Epithelial cell of umbilical artery (primary cell): ENCODE measurements at places on chromosomes 16 and 17. TPM values are rescaled to one million over a fixed set of nuclear protein-coding genes. Genes with fewer than 3 reads are reported as not detected.

The TNFRSF17 gene
- total RNA-seq: not detected in 2 replicates

The HOXB13 gene
- total RNA-seq: not detected in 2 replicates

The RPH3AL gene
- 4.6 and 6.8 TPM in 2 replicates for total RNA-seq

The MMP25 gene
- total RNA-seq: under 0.01 TPM in 1 of 2 replicates, not detected in the other

The FAM171A2 gene
- total RNA-seq: 7.0 and 10.4 TPM in 2 replicates

The KANSL1 gene
- total RNA-seq: 71.1 and 104 TPM in 2 replicates

The DPEP2NB gene
- total RNA-seq: not detected in 2 replicates

The HAGHL gene
- total RNA-seq: 3.6 and 12.0 TPM in 2 replicates

The SDF2 gene
- total RNA-seq: 72.0 and 76.0 TPM in 2 replicates

The CCDC78 gene
- 0.15 and 1.3 TPM in 2 replicates for total RNA-seq

The CCL16 gene
- total RNA-seq: 0.32 TPM in 1 of 2 replicates, not detected in the other

The C16orf89 gene
- not detected in 2 replicates for total RNA-seq

The PROCA1 gene
- 0.65 and 1.5 TPM in 2 replicates for total RNA-seq

The CEP95 gene
- total RNA-seq: 16.6 and 19.5 TPM in 2 replicates

The GSG1L gene
- not detected in 2 replicates for total RNA-seq

The ABCA9 gene
- 2.3 and 11.7 TPM in 2 replicates for total RNA-seq

The HOXB3 gene
- total RNA-seq: 5.8 and 11.2 TPM in 2 replicates

The SLC16A13 gene
- total RNA-seq: 0.97 and 1.8 TPM in 2 replicates

The ASPA gene
- under 0.01 TPM in 1 of 2 replicates, not detected in the other for total RNA-seq

The SLFN11 gene
- 57.8 and 227 TPM in 2 replicates for total RNA-seq

The SLC43A2 gene
- 12.9 and 13.0 TPM in 2 replicates for total RNA-seq

The SSH2 gene
- 11.7 and 20.5 TPM in 2 replicates for total RNA-seq

The TAF1C gene
- total RNA-seq: 15.9 and 24.3 TPM in 2 replicates

The ABCA6 gene
- 18.8 and 44.8 TPM in 2 replicates for total RNA-seq

The AGRP gene
- not detected in 2 replicates for total RNA-seq

The ARL5C gene
- total RNA-seq: not detected in 2 replicates

The CASKIN1 gene
- total RNA-seq: 0.32 TPM in 1 of 2 replicates, not detected in the other

The TBC1D3I gene
- not detected in 2 replicates for total RNA-seq

The KRTAP3-2 gene
- total RNA-seq: not detected in 2 replicates

The DNAH9 gene
- total RNA-seq: not detected in 2 replicates

The GGT6 gene
- not detected in 2 replicates for total RNA-seq

The MT1G gene
- total RNA-seq: not detected in 2 replicates

The PRAC2 gene
- total RNA-seq: not detected in 2 replicates

The CD300LF gene
- not detected in 2 replicates for total RNA-seq

The GAS2L2 gene
- total RNA-seq: not detected in 2 replicates

The TBX2 gene
- 0.32 and 0.61 TPM in 2 replicates for total RNA-seq

The PNPO gene
- total RNA-seq: 21.1 and 45.6 TPM in 2 replicates

The PPY gene
- total RNA-seq: not detected in 2 replicates

The CFAP52 gene
- total RNA-seq: not detected in 2 replicates

The EVPL gene
- under 0.01 TPM in 1 of 2 replicates, not detected in the other for total RNA-seq

The ASIC2 gene
- under 0.01 TPM in 1 of 2 replicates, not detected in the other for total RNA-seq

The PRPF8 gene
- total RNA-seq: 69.9 and 81.9 TPM in 2 replicates

The PRSS21 gene
- total RNA-seq: 1.9 TPM in 1 of 2 replicates, not detected in the other

The KCNJ12 gene
- total RNA-seq: 0.61 and 0.65 TPM in 2 replicates

The CD79B gene
- total RNA-seq: 0.65 and 2.0 TPM in 2 replicates

The KCNH6 gene
- under 0.01 TPM in 1 of 2 replicates, not detected in the other for total RNA-seq

The CBLN1 gene
- not detected in 2 replicates for total RNA-seq

The PABPN1L gene
- total RNA-seq: not detected in 2 replicates
